ENCODE measurements at places on chromosomes 16 and 17.

GRCh38 chr16:15716694-15717447 is 66.8 kb downstream of the NDE1 start:
- DNase-seq = no peak

DNA sequence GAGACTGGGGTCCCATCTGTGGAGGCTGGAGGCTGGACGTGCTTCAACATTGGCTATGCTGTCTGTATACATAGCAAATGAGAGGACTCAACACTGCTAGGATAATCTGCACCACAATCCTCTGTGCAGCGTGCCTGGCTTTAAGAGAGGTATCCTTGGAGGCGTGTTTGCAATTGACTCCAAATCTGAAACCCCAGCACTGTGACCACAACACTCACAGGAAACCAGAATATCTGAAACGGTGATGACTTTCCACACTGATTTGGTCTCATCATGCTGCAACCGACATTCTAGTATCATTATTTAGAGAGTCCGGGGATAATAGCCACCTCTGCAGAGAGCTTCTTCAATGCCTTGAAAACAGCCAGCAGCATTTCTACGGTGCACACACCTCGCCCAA is 35.1 kb downstream of the TLE7 start:
- DNase-seq = no peak

- peak; percentile 6 for DNase-seq
Measured at GRCh38 chr17:57197466-57198071, 58.8 kb upstream of the MSI2 start.

DNA sequence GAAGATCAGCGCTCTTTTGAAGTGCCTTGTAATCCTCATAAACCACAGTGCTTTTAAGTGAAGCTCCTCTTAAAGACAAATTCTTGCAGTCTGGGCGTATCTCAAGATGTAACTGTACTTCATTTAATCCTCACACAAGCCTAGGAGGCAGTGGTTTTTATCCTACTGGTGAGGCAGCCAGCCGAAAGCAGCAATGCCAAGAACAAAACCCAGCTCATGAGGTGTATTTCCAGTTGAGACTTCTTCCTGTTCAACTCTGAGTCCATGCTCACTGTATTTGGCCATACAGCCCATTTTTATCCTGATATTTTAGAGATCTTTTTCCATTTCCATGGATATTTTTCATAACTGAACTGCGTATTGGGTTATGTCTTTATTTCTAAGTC is 13.7 kb downstream of the CTRB2 start:
- no peak for DNase-seq

DNA sequence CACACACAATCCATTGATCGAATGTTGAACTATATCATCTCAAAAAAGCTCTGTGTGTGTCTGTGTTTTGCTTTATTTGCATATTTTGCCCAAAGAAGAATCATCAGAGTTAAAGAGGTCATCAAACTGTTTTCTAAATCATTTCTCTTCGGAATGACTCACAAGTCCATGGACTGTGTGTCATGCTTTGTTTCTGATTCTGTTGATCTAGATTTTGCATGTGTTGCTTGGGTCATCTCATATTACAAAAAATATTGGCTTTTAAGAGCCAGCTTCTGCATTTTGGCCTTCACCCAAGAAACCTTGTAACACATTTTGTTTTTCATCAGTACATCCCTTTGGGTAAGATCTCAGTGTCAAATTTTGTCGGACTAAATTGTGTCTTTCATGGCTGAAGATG is 471.2 kb upstream of the HSBP1 start:
- DNase-seq = no peak

- no peak for DNase-seq
Measured at GRCh38 chr17:48472411-48473281, 42.6 kb upstream of the SKAP1 start.

DNA sequence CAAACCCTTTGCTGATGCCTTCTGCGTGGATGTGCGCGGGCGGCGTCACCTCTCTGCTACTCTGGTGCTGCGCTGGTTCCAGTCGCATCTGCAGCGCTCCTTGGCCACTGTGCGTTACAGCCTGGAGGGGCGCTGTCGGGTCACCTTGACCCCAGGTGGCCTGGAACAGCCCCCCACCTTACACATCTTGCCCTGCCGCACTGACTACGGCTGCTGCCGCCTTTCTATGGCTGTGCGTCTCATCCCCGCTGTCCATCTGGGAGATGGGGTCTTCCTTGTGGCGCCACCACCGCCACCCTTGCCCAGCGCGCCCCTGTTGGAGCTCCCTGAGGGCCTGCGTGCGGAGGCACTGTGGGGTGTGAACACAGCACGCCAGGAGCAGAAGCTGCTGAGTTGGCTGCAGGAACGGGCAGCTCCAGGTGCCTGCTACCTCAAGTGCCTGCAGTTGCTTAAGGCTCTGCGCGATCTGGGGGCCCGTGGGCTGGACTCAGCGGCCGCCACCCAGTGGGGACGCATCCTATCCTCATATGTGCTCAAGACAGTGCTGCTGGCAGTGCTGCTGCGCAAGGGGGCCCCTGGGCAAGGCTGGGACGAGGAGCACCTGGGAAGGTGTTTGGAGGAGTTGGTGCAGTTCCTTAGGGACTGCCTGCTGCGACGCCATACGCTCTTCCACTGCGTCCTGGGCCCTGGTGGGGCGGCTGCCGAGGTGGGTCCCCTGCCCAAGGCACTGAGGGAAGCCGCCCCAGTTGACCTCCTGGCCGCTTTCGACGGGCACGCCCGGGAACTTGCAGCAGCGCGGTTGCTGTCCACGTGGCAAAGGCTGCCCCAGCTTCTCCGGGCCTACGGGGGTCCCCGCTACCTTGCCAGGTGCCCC is 1.6 kb downstream of the ITPRIPL2 start:
- no peak for DNase-seq

DNA sequence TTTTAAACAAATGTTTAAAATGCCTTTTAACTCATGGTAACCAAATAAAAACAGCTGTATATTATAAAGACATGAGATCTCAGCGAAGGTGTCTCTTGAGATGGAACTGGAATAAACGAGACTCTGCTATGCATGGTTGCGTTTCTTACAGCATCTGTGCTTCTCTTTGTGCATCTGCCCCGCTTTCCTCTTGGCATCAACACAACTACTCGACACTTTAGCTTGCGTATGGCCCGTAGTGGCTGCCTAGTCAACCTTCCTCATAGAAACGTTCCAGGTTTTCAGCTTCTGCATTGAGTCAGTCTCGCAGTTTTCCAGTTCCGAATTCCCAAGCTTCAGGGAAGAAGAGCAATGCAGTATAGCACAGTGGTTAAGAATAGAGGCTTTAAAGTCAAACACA is 214.9 kb downstream of the CEP112 start:
- no peak for DNase-seq

DNA sequence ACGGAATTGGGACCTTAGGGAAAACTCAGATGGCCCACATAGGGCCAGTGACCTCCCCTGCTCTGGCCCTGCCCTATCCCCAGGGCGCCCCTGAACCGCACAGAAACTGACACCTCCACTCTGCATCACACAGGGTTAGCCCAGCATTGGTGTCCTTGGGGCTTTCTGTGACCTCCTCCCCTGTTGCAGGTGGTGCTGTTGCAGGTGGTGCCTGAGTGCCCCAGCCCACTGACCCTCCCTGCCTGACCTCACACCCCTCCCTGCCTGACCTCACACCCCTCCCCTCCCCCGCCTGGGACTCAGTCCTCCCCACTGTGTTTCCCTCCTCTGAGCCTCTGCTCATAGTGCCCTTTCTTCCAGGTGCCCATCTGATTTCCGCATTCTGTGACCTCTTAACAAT is 21.4 kb downstream of the TNFRSF13B start:
- peak; percentile 34 for DNase-seq

DNA sequence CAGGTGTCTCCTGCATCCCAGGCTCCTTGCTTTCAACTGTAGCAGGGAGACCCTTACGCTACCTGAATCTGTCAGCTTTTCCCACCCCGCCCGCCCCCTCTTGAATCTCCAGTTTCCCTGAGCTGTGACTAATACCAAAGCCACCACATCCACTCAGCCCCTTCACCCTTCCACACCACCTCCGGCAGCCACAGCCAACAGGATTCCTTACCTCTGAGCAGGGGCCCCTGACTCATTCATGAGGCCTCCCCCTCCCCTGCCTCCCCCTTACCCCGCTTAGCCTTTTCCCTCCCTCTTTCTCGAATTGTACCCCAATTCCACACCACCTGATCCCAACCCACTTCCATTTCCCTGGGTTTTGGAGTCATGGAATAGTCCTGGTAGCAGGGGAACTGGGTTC is 2.3 kb downstream of the STX1B start:
- DNase-seq = no peak

DNA sequence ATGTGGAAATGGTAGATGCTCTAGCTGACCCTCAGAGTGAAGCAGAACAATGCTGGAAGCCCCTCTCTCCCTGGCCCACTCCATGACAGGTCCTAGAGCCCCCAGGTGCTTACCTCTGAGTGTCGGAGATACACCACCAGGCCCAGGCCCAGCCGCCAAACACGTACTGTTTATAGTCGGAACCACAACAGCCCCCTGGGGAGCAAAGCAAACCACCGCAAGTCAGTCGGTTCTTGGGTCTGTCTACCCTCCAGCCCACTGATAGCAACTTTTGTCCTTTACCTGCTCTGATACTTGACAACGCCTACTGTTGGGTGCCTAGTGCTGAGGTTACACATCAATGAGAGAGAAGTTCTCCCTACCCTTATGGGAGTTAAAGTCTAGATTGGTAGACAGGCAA is 8.7 kb downstream of the FLOT2 start:
- no peak for DNase-seq

DNA sequence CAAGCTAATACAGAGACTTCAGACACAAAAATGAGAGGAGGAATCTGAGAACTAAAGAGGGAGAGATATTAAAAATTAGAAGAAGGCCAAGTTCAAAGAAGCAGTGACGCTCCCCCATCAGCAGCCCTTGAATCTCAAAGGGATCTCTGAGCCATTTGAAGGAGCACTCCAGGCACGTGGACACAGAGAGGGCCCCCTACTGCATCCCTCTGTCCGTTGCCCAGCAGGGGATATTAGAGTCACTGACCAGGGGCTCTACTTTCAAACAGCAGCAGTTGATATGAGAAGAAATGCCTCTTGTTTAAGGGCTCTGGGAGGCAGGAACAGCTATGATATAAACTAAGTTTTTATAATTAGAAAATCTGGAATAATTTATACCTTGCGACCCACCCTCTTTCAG is 479.0 kb upstream of the SALL1 start:
- no peak for DNase-seq

GRCh38 chr17:19004421-19005136 is at the start of gene FAM83G:
Gene FAM83G (minus strand): TSS chr17:19004764. CDS start chr17:19004041, 723 bp downstream.
- DNase-seq = peak; percentile 75

DNA sequence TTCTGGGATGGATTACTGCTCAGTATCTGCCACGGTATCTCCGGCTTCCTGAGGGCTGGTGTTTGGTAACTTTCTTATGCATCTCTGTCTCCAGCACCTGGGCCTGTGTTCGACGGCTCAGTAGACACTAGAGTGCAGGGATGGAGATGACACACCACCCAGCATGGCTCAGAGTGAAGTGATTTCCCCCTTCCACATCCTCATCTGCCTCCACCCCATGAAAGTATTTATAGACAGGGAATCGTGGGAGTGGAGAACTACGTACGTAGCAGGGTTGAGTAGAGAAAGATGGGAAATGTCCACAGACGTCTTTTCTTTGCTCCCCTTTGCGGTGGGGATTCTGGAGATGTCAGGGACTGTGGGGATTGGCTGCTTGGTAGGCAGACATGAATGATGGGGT is 11.8 kb upstream of the SLC25A19 start:
- no peak for DNase-seq

- no peak for DNase-seq
Measured at GRCh38 chr17:81599719-81600486, 37.0 kb downstream of the NPLOC4 start.

DNA sequence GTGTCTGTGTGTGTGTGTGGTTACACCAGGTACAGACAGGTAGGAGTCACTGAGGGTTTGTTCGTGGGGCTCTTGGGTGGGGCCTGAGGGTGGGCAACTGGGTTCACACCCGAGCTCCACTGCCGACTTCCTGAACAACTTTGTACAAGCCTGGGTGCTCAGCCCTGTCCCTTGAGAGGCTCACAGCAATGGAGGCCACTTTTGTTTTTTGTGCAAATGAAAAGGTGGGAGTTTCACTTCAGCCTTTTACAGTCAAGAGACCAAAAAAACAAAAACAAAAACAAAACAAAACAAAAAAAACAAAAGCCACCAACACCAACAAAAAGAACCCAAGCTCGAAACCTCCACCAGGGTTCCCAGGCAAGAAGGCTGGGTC is 2.4 kb downstream of the RHBDF2 start:
- DNase-seq = no peak

DNA sequence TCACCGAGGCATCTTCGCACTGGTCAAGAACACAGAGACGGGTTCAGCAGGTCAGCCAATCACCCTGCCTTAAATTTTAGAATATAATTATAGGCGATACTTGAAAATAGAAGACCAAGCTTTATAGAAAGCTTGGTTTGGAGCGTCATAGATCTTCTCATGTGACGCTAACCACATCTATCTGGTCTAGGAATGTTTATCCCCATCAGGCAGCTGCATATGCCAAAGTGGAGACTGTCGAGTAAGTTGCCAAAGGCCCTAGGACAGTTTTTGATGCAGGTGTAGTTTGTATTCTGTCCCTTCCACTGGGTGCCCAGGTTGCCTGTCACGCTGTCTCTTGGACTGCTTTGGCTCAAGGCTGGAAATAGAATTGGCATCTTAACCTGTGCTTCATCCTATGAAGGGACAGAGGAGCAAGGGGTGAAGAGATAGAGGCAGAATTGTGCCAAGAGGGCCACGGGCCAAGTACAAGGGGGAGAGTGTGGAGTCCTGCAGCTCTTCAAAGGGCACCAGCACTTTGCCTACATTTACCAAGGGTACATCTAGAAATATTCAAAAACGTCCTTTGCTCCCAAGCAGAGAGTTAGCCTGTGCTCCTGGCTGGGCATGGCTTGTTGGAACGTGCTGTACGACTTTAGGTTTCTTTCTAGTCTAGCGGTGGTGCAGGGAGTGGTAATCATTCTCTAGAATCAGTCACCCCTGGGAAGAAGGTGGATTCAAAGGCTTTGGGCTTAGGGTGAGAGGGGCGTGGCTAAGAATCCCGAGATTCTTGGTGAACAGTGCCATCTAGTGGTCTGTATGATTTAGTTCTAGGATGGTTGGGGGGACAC is 5.3 kb upstream of the WIPI1 start:
- peak; percentile 80 for DNase-seq

DNA sequence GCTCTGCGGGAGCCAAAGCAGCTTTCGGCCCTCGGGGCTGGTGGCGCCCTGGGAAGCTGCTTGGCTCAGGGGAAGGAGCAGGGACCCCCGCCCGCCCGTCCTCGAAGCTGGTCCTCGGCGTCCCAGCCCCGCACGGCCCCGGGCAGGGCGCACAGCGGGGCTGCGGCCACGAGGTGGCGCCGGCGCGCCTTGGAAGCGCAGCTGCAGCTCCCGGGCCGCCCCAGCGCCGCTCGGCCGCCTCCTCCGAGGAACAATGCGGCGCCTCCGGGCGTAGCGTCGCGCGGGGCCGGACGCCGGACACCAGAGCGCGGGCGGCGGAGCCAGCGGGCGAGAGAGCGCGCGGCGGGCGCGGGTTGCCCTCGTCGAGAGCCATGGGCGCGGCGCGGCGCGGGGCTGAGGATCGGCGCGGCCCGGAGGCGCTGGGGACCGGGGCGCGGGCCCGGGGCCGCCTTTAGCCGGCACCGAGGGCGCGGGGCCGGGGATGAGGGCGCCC is at the start of gene MGAT5B:
Gene MGAT5B (plus strand): TSS at position 229 of the 493 bp plus-strand sequence. CDS start 626 bp downstream, outside the sequence.
- DNase-seq = peak; percentile 95
